ENCODE measurements at places on chromosomes 12 and 14. TPM values are rescaled to one million over a fixed set of nuclear protein-coding genes. Genes with fewer than 3 reads are reported as not detected.

DNA sequence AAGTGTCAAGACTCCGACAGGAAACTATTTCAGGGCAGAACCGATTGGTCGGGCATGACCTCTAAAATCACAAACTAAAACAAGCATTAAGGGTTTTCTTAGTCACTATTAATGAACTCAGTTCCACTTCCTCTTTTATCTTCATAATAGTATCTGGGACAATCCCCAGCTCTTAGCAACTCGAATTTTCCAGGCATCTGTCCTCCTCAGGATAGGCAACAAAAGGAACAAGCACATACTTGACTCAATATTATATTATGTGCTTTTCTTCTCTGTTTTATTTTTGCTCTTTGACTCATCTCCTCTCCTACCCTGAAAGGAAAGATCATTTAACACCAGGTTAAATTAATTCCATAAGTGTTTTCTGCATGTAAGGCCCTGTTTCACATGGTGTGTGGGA lies 638.3 kb upstream of the TBX3 start:
- H3K27ac ChIP-seq: no peak overlapping the region
- H3K27me3 ChIP-seq: no peaks in the 10 kb centered on the region
- H3K36me3 ChIP-seq: no peaks in the 10 kb centered on the region
- no peak overlapping the region for H3K4me3 ChIP-seq
- H3K4me1 ChIP-seq: no peaks in the 10 kb centered on the region

GRCh38 chr14:55699131-55700057 lies 119.4 kb downstream of the KTN1 start:
- H3K27me3 ChIP-seq: peaks cover 1% of the 10 kb centered on the region
- H3K4me3 ChIP-seq: no peak overlapping the region
- H3K27ac ChIP-seq: no peak overlapping the region

GRCh38 chr14:67942080-67942710 lies 122.6 kb downstream of the RAD51B start:
- DNase-seq: no peak
- H3K36me3 ChIP-seq: no peaks in the 10 kb centered on the region
- H3K4me1 ChIP-seq: peaks cover 6% of the 10 kb centered on the region
- H3K27ac ChIP-seq: no peak overlapping the region

Gene RPL10L
- not detected for polyA plus RNA-seq

GRCh38 chr12:132723015-132723763 lies 12.5 kb downstream of the PGAM5 start:
- H3K4me3 ChIP-seq: no peak overlapping the region
- no peaks in the 10 kb centered on the region for H3K4me1 ChIP-seq
- H3K27ac ChIP-seq: no peak overlapping the region
- H3K36me3 ChIP-seq: peaks cover 20% of the 10 kb centered on the region
- no peaks in the 10 kb centered on the region for H3K27me3 ChIP-seq

Gene SP7
- not detected for polyA plus RNA-seq

GRCh38 chr14:64117671-64118402 lies 176.3 kb downstream of the ESR2 start:
- H3K27ac ChIP-seq: no peak overlapping the region
- H3K36me3 ChIP-seq: peaks cover 39% of the 10 kb centered on the region
- no peak for DNase-seq
- H3K4me1 ChIP-seq: no peaks in the 10 kb centered on the region

DNA sequence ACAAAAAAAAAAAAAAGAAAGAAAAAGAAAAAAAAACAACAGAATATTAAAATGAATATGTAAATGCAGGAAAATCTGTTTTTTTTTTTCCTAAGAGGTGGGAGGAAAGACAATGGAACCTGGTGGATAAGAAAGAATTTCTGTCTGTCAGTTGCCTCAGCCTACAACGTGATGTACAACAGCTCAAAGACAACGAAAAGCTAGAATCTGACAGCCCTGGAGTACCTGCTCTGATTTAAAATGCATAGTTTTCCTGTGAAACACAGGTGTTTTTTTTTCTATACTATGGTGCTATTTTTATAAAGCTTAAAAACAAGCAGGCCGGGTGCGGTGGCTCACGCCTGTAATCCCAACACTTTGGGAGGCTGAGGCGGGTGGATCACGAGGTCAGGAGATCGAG lies 30.0 kb upstream of the ULK1 start:
- no peaks in the 10 kb centered on the region for H3K36me3 ChIP-seq
- H3K27me3 ChIP-seq: no peaks in the 10 kb centered on the region
- DNase-seq: no peak
- H3K4me1 ChIP-seq: no peaks in the 10 kb centered on the region

Gene DHRS2
- 0.58 TPM for polyA plus RNA-seq

Gene MGAT2
- polyA plus RNA-seq: 32.0 TPM

GRCh38 chr12:50326590-50327284 lies 43.4 kb upstream of the LIMA1 start:
- DNase-seq: no peak
- no peaks in the 10 kb centered on the region for H3K36me3 ChIP-seq
- no peaks in the 10 kb centered on the region for H3K4me1 ChIP-seq

- H3K36me3 ChIP-seq: no peaks in the 10 kb centered on the region
- no peak for DNase-seq
- no peaks in the 10 kb centered on the region for H3K27me3 ChIP-seq
- no peak overlapping the region for H3K4me3 ChIP-seq
- no peak overlapping the region for H3K27ac ChIP-seq
Observed at GRCh38 chr14:48350971-48351370, 675.6 kb upstream of the MDGA2 start.

DNA sequence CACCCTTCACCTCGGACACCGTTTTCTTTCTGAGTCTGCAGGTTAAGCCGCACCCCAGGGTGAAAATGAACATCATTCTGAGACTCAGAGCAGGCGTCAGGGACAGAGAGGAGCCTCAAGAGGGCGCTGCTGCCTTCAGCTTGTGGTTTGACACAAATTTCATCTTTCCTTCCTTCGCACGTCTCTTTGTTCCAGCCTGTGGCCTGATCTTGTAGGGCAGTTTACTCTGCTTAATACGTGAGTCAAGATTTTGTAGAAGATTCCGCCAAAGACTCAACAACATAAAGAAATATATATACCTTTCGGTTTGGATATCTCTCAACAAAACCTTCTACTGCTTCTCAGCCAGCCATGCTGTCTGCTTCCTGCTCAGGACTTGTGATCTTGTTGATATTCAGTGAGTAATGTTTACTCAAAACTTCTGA lies 329.3 kb upstream of the OR4E1 start:
- H3K4me3 ChIP-seq: no peak overlapping the region
- peaks cover 9% of the 10 kb centered on the region for H3K4me1 ChIP-seq
- H3K27me3 ChIP-seq: no peaks in the 10 kb centered on the region
